Placental epithelial cell (primary cell): ENCODE measurements at places on chromosomes 2 and 18. TPM values are rescaled to one million over a fixed set of nuclear protein-coding genes. Genes with fewer than 3 reads are reported as not detected.

The RNF152 gene
- 0.39 and 2.6 TPM in 2 replicates for total RNA-seq

The FER1L5 gene
- under 0.01 and 0.11 TPM in 2 replicates for total RNA-seq

The MROH2A gene
- total RNA-seq: not detected in 2 replicates

The C2orf15 gene
- 0.22 and 0.79 TPM in 2 replicates for total RNA-seq

The C18orf63 gene
- total RNA-seq: not detected in 2 replicates
